Head of caudate nucleus (tissue), 42 donors: ENCODE measurements at places on chromosomes 7 and 10.

DNA sequence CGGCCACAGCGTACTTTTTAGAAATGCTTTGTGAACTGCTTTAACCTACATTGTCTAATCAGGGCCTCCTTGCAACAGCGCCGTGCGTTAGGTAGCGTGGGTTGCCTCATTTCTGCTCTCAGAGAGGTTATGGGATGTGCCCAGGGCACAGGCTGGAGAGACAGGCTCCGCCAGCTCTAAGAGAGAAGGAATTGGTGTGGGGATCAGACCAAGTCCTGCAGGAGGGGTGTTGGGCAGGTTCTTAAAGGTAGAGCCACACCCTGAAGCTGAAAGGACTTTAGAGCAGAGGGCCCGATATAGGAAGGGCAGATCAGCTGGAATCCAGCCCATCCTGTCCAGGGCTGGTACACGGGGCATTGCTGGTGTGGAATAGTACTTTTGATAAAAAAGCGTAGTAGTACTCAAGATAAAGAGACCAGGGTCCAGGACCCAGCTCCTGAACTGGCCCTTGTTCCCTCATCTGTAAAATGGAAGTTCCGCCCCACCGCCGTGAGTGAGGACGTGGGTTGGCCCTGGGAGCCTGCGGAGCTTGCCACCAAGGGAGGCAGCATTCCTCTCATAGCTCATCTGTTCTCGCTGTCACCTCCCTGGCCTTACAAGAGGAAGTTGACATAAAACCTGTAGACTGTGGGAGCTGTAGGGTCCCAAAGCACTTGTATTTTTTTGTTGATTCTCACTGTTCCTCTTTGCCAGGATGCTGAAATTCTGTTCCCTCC lies 37.2 kb downstream of the TMEM120A start:
- DNase-seq: no peak

- DNase-seq: peak; percentile 28
These were observed 1213.1 kb downstream of the DNAJB9 start for GRCh38 chr7:109782806-109783205.

- peak; percentile 46 for DNase-seq
These were observed 285.8 kb downstream of the CAMK1D start for GRCh38 chr10:12635127-12635541.

- no peak for DNase-seq
These were observed 473.8 kb downstream of the KCNMA1 start for GRCh38 chr10:77163670-77164348.

- DNase-seq: no peak
These were observed 346.6 kb upstream of the KLF6 start for GRCh38 chr10:4131407-4132215.

DNA sequence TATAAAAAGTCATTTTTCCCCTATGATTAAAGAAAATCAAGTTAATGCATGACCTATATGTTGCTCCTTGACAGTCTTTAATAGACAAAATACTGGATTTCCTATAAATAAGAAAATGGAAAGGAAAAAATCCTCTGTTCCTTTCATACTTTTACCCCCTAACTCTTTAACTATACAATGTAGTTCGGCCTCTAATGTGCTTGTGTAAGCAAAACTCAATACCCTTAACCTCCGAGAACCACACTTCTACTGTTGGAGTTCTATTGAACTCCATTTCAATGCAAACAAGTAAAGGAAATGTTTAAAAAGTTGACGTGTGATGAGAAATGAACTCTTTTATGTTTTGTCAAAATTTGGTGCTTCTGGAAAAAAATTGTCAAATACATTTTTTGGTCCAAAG lies 36.0 kb downstream of the HDAC9 start:
- no peak for DNase-seq
